ENCODE measurements at places on chromosomes 2 and 18.

GRCh38 chr2:142869461-142870106 lies 7.9 kb upstream of the KYNU start:
- DNase-seq = no peak

GRCh38 chr2:20635113-20635510 lies 15.8 kb downstream of the HS1BP3 start:
- no peak for DNase-seq

- DNase-seq = no peak
Measured at GRCh38 chr18:78525366-78526111, 454.1 kb upstream of the SALL3 start.

DNA sequence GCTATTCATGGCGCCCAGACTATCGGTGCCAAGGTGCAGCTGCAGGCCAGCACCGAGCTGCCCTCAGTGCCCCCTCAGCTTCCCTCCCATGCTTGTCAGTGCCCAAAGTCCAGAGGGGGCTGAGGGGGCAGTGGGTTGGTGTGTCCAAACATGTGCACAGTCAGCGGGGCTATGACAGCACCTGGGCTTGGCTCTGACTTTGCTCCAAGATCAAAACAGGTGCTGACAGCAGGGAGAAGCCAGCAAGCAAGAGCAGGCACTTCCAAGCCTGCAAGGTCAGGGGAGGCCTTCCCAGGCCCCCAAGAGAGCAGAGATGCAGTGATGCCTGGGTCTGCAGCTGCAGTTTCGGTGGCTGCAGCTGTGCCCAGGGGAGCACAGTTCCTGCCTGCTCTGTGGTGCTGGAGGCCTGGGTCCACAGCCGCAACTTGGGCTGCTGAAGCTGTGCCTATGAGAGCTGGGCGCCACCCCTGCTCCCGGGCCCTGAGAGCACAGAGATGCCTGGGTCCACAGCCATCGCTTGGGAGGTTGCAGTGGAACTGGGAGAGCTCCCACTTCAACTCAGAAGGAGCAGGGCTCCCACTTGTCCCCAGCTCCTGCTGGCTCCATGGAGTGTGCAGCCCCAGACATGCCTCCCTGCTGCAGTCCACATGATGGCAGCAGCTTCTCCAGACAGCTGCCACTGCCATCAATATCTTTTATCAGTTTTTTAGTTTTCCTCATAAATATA lies 775.3 kb upstream of the POU3F3 start:
- DNase-seq = no peak

GRCh38 chr2:100211521-100211920 lies 69.1 kb upstream of the AFF3 start:
- DNase-seq = no peak

- no peak for DNase-seq
Measured at GRCh38 chr2:120670771-120671480, 64.7 kb upstream of the GLI2 start.

All from stimulated activated CD8-positive, alpha-beta memory T cell treated with anti-CD3 and anti-CD28 coated beads, Interleukin-15, amount 100 ng/mL, for 4 hours (primary cell).